ENCODE measurements at places on chromosomes 16 and 17. TPM values are rescaled to one million over a fixed set of nuclear protein-coding genes. Genes with fewer than 3 reads are reported as not detected.
A peak's percentile ranks its signal among the peaks of the same experiment; 100 is the strongest.

Gene KRTAP1-5
- total RNA-seq, result not detected

Gene ASPHD1
- total RNA-seq, result not detected

Gene COG7
- 23.2 TPM for total RNA-seq

Gene OR3A1
- 0.53 TPM for total RNA-seq

Gene HASPIN
- 0.44 TPM for total RNA-seq

Gene MYH3
- total RNA-seq, result 6.6 TPM

Gene TBC1D3D
- 1.1 TPM for total RNA-seq

Gene KNOP1
- total RNA-seq, result 10.5 TPM

Gene RAB40B
- total RNA-seq, result 7.3 TPM

Gene TBC1D16
- 2.4 TPM for total RNA-seq

GRCh38 chr17:37750292-37750691, 5.4 kb upstream of the HNF1B start:
- no peaks in the 10 kb centered on the region for H3K4me1 ChIP-seq
- no peak for DNase-seq
- no peak overlapping the region for H3K4me3 ChIP-seq
- H3K27ac ChIP-seq, result no peak overlapping the region
- H3K27me3 ChIP-seq, result peaks cover 9% of the 10 kb centered on the region
- H3K36me3 ChIP-seq, result no peaks in the 10 kb centered on the region

DNA sequence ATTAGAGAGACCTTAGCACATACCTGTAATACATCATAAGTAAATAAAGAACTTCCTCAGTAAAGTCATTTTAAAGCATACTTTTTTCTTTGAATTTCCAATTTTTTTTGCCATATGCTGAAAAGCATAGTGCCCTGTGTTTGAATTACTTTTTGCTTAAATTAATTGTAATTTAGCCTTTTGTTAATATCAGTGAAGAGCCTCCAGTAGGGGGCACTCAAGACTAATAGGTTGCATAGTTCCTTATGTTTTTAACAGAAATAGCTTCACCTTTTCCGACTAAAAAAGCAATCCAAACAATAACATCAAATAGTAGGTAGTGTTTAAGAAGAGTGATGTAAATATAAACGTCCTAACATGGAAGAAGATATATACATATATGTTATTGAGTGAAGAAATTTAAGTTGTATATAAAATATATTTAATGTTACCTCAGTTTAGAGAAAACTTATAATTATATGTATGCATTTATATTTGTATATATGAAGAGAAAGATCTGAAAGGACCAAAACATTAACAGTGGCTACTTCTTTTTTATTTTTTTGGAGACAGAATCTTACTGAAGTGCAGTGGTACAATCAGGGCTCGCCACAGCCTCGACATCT, 18.6 kb downstream of the RAD51C start:
- H3K4me1 ChIP-seq, result no peaks in the 10 kb centered on the region
- peaks cover 12% of the 10 kb centered on the region for H3K36me3 ChIP-seq
- no peak overlapping the region for H3K4me3 ChIP-seq
- H3K27ac ChIP-seq, result no peak overlapping the region

GRCh38 chr17:28573966-28574480, 2.7 kb downstream of the ALDOC start:
- H3K36me3 ChIP-seq, result peaks cover 8% of the 10 kb centered on the region
- H3K27ac ChIP-seq, result no peak overlapping the region
- H3K4me1 ChIP-seq, result peaks cover 51% of the 10 kb centered on the region
- no peak overlapping the region for H3K4me3 ChIP-seq
- DNase-seq, result no peak

GRCh38 chr16:55622930-55623561, 32.7 kb upstream of the SLC6A2 start:
- no peaks in the 10 kb centered on the region for H3K36me3 ChIP-seq
- no peaks in the 10 kb centered on the region for H3K27me3 ChIP-seq
- no peak overlapping the region for H3K4me3 ChIP-seq
- no peaks in the 10 kb centered on the region for H3K4me1 ChIP-seq
- H3K27ac ChIP-seq, result no peak overlapping the region
- no peak for DNase-seq

DNA sequence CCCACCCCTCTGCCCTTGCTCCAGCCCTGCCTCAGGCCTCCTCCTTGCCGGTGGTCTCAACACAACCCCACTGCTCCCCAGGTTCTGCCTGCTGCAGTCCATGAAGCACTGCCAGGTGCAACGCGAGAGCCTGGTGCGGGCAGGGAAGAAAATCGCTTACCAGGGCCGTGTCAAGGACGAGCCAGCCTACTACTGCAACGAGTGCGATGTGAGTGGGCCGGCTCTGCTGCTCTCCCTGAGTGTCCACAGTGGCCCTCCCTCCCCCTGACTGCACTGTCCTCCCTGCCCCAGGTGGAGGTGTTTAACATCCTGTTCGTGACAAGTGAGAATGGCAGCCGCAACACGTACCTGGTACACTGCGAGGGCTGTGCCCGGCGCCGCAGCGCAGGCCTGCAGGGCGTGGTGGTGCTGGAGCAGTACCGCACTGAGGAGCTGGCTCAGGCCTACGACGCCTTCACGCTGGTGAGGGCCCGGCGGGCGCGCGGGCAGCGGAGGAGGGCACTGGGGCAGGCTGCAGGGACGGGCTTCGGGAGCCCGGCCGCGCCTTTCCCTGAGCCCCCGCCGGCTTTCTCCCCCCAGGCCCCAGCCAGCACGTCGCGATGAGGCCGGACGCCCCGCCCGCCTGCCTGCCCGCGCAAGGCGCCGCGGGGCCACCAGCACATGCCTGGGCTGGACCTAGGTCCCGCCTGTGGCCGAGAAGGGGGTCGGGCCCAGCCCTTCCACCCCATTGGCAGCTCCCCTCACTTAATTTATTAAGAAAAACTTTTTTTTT, 1.8 kb upstream of the TMEM88 start:
- H3K27ac ChIP-seq, result no peak overlapping the region
- no peak for DNase-seq
- H3K4me1 ChIP-seq, result peaks cover 42% of the 10 kb centered on the region
- no peaks in the 10 kb centered on the region for H3K27me3 ChIP-seq
- no peak overlapping the region for H3K4me3 ChIP-seq

GRCh38 chr17:29045734-29046472, 3.0 kb downstream of the PIPOX start:
- H3K4me3 ChIP-seq, result no peak overlapping the region
- DNase-seq, result no peak
- peaks cover 21% of the 10 kb centered on the region for H3K27me3 ChIP-seq
- no peak overlapping the region for H3K27ac ChIP-seq
- no peaks in the 10 kb centered on the region for H3K36me3 ChIP-seq
- no peaks in the 10 kb centered on the region for H3K4me1 ChIP-seq

DNA sequence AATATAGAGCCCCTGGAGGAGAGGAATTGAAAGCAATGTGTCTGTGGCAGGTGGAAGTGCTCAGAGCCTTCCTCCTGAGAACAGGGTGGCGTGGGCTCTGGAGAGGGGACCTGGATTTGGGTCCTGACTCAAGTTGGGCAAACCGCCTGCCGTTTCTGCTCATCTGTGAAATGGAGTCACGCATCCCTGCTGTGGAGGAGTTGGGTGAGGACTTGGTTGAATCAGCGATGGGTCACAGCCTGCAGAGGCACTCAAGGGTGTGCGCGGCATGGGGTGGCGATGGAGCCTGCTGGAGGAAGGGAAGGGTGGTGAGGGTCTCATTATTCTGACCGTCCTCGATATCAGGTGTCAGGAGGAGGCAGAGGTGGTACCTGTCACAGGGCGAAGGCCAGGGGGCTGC, 3.1 kb downstream of the ADAD2 start:
- no peak overlapping the region for H3K4me3 ChIP-seq
- H3K27ac ChIP-seq, result no peak overlapping the region
- H3K4me1 ChIP-seq, result peaks cover 22% of the 10 kb centered on the region

DNA sequence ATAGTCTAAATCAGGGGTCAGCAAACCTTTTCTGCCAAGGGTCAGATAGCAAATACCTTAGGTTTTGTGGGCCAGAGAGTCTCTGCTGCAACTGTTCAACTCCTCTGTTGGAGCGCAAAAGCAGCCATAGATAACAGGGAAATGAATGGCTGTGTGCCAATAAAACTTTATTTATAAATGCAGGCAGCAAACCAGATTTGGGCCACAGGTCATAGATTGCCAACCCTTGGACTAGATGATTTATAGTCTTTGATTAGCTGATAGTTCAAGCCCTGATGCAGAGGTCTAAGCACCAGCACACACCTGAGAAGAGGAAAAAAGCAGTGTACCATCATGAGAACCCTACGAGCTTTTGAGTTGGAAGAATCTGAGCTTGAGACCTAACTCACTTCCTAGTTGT, 86.0 kb upstream of the DYNLRB2 start:
- no peak for DNase-seq
- no peak overlapping the region for H3K4me3 ChIP-seq
- peaks cover 3% of the 10 kb centered on the region for H3K27me3 ChIP-seq
- no peak overlapping the region for H3K27ac ChIP-seq

DNA sequence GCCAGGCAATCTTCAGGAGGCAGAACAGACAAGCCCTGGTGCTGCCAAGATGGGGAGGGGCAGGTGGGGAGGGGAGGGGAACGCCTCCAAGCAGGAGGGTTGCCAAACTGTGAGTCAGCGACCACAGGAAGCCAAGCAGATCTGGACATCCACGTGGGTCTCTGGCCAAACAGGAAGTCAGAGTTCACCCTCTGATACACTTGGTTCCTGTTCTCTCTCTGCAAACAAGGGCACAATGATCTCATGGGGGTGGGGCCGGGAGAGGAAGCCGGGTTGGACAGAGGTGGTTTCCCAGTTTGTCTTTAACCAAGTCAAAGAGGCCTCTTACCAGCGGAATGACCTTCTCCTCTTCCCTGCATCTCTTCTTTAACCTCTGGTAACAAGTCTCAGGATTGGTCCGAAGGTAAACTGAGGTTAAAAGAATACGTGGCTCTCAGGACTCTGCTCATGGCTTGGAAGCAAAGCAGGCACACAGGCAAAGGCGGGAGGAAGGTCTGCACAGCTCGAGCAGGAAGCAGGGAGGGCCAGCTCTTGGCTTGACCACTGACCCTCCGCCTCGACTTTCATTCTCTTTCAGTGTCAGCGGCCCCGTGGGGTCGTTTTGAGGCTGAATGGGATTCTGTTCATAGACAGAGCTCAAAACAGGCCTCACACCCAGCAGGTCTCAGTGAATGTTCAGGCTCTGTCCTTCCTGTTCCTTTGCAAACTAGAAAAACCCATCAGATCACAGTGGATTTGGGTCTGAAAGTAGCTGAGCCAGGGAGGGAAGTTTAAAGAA, 32.9 kb downstream of the TK2 start:
- peaks cover 67% of the 10 kb centered on the region for H3K4me1 ChIP-seq
- H3K4me3 ChIP-seq, result no peak overlapping the region
- DNase-seq, result peak; percentile 86
- H3K27me3 ChIP-seq, result no peaks in the 10 kb centered on the region

DNA sequence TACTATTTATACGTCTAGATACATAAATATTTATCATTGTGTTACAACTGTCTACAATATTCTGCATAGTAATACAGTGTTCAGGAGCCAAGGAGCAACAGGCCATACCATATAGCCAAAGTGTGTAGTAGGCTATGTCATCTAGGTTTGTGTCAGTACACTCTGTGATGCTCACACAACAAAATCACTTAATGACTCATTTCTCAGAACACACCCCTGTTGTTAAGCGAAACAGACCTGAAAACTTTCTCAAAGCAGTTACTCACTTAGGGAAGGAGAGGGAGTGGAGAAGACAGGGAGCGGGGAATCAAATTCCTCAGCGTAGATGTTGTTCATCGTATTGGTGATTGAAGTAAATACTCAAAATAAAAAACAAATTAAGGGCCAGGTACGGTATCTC, 269.5 kb downstream of the STX8 start:
- DNase-seq, result no peak
- no peaks in the 10 kb centered on the region for H3K4me1 ChIP-seq
- H3K4me3 ChIP-seq, result no peak overlapping the region
- no peaks in the 10 kb centered on the region for H3K27me3 ChIP-seq
- H3K27ac ChIP-seq, result no peak overlapping the region
- no peaks in the 10 kb centered on the region for H3K36me3 ChIP-seq

GRCh38 chr17:19713901-19714361, 2.5 kb downstream of the SLC47A2 start:
- no peaks in the 10 kb centered on the region for H3K4me1 ChIP-seq
- DNase-seq, result no peak
- no peak overlapping the region for H3K4me3 ChIP-seq
- H3K27me3 ChIP-seq, result peaks cover 8% of the 10 kb centered on the region
- no peaks in the 10 kb centered on the region for H3K36me3 ChIP-seq
- H3K27ac ChIP-seq, result no peak overlapping the region

DNA sequence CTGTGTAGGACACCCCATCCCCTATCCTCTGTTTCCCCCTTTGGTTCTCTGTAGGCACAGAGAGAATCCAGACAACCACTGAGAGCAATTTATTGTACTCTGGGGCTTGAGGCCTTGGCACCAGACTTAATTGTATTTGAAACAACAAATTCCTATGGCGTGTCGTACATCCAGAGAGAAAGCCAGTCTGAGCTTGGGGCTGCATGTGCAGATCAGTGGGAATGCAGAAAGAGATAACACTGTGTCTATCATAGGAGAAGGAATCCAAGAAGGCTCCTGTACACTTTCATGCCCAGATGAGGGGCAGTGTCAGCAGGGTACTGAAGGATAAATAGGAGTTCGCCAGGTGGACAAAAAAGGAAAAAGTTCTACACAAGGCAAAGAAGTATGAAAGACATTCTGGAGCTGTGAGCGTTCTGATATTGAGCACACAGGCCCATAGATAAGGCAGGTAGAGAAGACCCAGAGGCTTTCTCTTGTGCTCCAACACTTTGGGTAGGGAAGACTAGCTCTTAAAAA, 22.0 kb upstream of the IL4R start:
- H3K4me1 ChIP-seq, result peaks cover 8% of the 10 kb centered on the region
- no peak overlapping the region for H3K4me3 ChIP-seq
- no peak for DNase-seq
- no peak overlapping the region for H3K27ac ChIP-seq

GRCh38 chr17:72719206-72719577, 373.3 kb downstream of the SLC39A11 start:
- H3K4me3 ChIP-seq, result peak overlapping the region; percentile 20
- no peak for DNase-seq
- H3K36me3 ChIP-seq, result no peaks in the 10 kb centered on the region
- peaks cover 14% of the 10 kb centered on the region for H3K4me1 ChIP-seq
- no peaks in the 10 kb centered on the region for H3K27me3 ChIP-seq

GRCh38 chr16:86888231-86889053, 310.1 kb downstream of the FOXL1 start:
- no peak for DNase-seq
- H3K4me3 ChIP-seq, result no peak overlapping the region
- no peaks in the 10 kb centered on the region for H3K27me3 ChIP-seq

GRCh38 chr17:58985971-58986370, 120.7 kb downstream of the TRIM37 start:
- no peak for DNase-seq
- no peaks in the 10 kb centered on the region for H3K36me3 ChIP-seq
- no peak overlapping the region for H3K27ac ChIP-seq
